ENCODE measurements at places on chromosomes 1 and 21.
A peak's percentile ranks its signal among the peaks of the same experiment; 100 is the strongest.

GRCh38 chr1:169363046-169363730 lies 4.4 kb downstream of the NME7 start:
- peak; percentile 94 for DNase-seq

- DNase-seq: peak; percentile 53
Measured at GRCh38 chr21:15826147-15826780, 96.5 kb downstream of the USP25 start.

GRCh38 chr1:193156117-193156821 lies 30.1 kb downstream of the B3GALT2 start:
- DNase-seq: no peak

- DNase-seq: peak; percentile 5
Measured at GRCh38 chr1:85976516-85977205, 179.9 kb downstream of the COL24A1 start.

- peak; percentile 44 for DNase-seq
Measured at GRCh38 chr1:242011894-242012660, 13.2 kb upstream of the MAP1LC3C start.

DNA sequence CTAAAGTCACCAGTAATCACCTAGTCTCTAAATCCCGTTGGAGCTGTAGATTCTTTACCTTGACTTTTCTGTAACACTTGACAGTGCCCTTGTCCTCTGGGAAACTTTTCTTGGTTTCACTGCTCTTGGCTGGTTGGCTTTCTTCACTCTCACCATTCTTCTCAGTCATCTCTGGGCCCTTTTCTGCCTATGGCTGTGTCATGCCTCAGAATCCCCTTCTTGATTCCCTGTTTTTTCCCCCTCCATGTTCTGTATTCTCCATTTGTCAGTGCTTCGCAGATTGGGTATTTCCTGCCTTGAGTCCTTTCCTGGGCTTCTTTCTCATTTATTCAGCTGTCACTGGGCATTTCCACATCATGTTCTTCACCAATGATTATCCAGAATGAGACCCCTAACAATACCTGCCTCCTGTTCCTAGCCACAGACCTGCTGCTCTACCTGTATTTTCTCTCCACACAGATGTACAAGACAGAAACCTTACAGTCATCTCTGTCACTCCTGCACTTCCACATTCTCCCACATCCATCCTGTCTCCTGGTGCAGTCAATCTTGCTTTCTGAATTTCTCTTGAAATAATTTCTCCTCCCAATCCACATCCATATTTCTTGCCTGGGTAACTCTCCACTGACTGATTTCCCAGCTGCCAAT lies 14.7 kb downstream of the UCK2 start:
- no peak for DNase-seq

GRCh38 chr21:26652854-26653253 lies 79.8 kb upstream of the CYYR1 start:
- no peak for DNase-seq

DNA sequence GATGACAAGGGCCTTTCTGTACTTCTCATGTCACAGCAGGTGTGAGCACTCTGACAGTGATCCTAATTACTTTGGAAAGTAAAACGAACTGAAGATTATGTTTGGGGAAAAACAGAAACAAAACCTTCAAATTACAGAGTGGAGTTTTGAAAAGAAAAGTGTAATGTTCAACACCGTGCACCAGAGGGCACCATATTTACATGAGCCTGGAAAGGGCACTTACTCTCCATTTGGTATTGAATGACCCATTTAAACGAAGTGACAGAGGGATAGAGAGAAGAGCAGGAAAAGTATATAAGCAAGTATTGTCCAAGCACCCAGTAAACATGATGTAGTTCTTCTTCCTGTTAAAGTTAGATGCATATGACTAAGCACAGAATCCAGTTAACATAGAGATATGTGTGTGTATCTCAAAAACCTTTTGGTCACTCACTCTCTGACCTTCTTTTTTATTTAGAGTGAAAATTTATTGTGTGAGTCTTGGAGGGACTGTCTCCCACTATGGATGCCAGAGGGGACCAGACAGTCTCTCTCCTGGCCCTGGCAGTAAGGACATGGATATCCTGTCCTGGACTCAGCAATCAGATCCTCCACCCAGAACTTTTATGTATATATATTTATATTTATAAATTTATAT lies 3.8 kb upstream of the RGSL1 start:
- peak; percentile 51 for DNase-seq

- DNase-seq: no peak
Measured at GRCh38 chr1:1069711-1070676, 4.1 kb downstream of the RNF223 start.

- peak; percentile 54 for DNase-seq
Measured at GRCh38 chr1:110292031-110292741, 47.0 kb upstream of the RBM15 start.

DNA sequence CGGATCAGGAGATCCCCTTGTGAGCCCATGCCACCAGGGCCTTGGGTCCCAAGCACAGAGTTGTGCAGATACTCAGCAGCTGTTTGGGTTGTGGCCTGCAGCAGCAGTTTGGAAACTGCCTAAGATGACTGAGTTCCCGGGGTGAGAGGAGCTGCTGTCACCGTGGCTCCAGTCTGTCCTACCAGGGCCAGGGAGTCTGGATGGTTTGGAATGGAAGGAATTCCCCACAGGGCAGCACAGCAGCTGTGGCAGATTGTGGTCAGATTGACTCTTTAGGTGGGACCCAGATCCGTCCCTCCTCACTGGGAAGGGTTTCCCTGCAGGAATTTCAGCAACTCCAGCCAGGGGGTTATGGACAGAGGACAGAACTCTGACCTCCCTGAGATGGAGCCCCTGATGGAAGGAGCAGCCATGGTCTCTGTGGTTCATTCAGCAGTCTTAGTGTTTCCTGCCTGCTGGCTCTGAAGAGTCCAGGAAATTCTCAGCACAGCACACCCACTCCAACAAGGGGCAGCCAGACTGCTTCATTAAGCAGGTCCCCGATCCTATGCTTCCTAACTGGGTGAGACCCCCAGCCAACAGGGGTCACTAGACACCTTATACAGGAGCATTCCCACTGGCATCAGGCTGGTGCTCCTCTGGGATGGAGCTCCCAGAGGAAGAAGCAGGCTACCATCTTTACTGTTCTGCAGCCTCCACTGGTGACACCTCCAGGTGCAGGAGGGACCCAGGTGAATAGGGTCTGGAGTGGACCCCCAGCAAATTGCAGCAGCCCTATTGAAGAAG lies 51.5 kb upstream of the TNFSF4 start:
- DNase-seq: peak; percentile 87

GRCh38 chr1:109652402-109652801 lies 3.5 kb upstream of the GSTM4 start:
- DNase-seq: no peak

GRCh38 chr1:236966636-236967035 lies 37.6 kb downstream of the MT1HL1 start:
- no peak for DNase-seq

DNA sequence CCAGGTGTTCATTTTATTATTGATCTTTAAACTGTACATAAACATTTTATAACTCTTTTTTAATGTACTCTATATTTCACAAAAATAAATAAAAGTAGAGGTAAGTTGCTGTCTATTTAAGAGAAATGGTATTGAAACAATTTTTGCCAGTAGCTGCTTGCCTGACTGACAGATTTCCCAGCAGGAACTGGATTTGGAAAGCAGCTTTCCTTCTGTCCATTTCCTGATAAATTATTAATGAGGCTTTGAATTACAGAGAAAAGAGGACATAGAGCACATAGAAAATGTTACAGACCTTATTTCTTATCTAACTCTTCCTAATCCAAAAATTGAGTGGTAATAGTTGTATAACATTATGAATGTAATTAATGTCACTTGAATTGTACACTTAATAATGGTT lies 79.7 kb upstream of the BCL10 start:
- no peak for DNase-seq

DNA sequence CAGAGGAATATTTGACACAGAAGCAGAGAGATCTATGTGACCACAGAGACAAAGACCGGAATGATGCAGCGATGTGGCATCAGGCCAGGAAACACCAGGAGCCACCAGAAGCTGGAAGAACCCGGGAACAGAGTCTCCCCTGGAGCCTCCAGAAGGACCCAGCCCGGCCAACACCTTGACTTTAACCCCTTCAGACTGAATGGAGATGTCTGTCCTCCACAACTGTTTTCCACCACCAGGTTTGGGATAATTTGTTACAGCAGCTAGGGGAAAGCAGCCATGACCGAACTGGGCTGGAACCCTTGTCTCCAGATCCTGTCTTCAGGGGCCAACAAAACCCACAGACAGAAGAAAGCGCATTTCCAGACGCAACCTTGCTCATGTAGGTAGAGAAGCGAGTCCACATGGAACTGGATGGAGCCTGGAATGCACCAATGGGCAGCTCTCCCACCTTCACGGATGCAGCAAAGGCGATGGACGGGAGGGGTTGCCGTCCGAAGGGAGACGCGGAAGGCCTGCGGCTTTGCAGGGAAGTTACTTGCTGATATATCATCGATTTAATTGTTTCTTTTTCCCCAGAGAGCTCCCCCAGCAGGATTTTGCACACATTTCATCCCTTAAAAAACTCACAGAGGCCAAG lies 396.6 kb downstream of the NPHP4 start:
- DNase-seq: no peak

DNA sequence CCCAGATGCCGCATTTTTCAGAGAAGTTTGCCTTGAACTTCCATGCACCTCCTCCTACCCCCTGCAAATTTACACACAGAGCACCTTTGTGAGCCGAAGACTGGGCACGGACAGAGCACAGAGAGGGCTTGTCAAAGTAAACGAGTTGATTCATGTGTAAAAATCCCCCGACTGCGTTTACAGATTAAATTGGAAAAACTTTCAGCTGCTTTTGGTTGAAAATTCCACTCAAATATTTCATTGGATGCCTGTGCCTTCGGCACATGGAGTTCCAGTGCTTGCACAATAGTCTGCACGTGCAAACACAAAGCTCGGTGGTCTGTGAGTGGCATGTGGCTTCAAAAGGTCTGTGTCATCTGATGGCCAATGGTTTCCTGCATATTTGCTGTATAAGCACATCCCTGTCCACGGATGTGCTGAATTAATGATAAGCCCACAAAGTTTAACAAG lies 177.5 kb downstream of the SETD4 start:
- peak; percentile 46 for DNase-seq

DNA sequence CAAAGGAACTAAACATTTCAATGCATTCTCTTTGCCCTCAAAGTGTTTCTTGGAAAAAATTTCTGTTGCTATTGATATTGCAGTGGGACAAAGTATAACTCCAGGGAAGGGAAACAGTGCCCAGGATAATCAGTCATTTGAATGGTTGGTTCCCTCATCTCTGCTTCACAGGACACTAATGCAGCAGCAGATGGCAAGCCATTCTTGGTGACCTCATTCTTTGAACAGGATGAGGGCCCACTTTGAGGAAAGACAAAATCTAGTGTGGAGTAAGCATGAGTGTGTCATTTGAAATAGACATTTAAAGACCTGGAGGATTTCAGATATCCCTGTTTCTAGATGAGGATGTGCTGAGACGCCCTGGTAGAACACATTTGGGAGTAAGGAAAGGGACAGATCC lies 32.3 kb downstream of the CHRM3 start:
- DNase-seq: no peak

- no peak for DNase-seq
Measured at GRCh38 chr1:193787061-193787460, 600.6 kb upstream of the B3GALT2 start.

- no peak for DNase-seq
Measured at GRCh38 chr1:117622726-117623125, 16.9 kb downstream of the TENT5C start.

GRCh38 chr1:245730801-245731200 lies 576.0 kb downstream of the KIF26B start:
- DNase-seq: no peak

DNA sequence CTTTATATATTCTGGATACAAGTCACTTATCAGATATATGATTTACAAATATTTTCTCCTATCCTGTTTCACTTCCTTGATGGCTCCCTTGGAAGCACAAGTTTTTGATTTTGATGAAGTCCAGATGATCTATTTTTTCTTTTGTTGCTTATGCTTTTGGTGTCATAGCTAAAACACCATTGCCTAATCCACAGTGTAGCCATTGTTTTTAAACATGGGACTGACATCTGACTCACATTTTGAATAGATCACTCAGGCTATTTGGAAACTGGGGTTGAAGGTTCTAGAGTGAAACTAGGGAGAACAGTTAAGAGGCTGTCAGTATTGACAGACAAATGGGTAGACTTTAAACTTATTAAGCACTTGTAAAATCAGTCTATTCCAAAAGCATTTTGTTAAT lies 16.6 kb downstream of the AK4 start:
- no peak for DNase-seq

DNA sequence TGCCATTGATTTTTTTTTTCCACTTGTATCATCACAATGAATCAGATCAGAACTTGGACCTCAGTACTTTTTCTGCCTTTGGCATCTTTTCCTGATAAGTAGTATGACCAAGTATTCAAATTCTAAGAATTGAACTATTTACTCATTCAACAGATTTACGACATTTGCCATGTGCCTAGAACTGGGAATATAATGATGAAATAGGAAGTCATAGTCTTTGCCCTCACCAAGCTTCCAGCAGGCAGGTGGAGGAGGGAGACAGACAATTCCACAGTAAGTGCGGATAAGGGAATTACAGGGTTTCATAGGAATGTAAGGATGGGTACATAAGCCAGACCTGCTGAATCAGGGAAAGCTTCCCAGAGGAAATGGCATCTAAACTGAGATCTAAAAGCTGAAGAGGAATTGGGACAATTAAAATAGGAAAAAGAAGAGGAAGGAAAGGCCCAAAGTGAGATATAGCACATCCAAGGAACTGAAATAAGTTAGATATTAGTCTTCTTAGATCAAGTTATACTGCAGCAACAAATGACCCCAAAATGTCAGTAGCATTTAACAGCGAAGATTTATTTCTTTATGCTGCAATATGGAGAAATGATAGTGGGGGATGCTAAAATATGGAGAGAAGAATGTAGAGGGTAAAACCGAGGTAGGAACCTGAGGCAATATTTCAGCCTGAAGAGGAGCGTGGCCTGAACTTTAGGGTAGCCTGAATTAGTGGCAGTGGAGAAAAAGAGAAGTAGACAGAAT lies 5.3 kb upstream of the DDX59 start:
- DNase-seq: no peak
